ENCODE measurements at places on chromosomes 6 and 20.

- no peak for DNase-seq
Measured at GRCh38 chr6:144935661-144936060, 650.5 kb downstream of the UTRN start.

DNA sequence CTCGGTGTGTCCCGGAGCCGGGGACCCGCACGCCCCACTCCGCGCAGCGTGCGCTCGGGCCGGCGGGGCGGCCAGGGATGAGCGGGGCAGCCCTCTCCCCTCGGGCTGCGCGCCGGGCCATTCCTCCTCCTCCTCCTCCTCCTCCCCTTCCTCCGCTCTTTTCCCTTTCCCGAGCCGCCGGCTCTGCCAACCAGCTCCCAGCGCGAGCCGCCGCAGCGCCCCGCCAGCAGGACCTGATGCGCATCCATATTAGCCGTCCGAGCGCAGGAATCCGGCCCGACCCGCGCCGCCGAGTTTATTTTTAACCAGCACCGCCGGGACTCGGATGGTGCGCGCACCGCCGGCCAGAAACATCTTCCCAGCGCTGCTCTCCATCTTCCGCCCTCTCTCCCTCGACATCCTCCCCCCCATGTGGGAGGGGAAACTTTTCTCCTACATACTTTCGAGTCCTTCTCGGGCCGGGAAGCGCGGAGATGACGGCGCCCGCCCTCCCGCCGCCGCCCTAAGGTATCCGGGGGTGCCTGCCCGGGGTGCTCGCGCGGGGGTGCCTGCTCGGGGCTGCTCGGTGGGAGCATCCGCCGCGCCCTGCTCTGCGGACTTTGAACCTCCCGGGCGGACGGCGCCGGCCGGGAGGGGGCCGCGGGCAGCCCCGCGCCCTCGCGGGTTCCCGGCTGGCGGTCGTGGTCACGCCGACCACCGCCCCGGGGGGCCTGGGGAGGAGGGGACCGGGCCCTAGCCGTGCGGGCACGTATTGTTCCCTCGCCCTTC, 619 bp downstream of the RREB1 start:
- peak; percentile 79 for DNase-seq

GRCh38 chr6:64926051-64926450, 781.0 kb downstream of the EYS start:
- no peak for DNase-seq

- DNase-seq = no peak
Measured at GRCh38 chr6:92688342-92688741, 731.0 kb downstream of the EPHA7 start.

DNA sequence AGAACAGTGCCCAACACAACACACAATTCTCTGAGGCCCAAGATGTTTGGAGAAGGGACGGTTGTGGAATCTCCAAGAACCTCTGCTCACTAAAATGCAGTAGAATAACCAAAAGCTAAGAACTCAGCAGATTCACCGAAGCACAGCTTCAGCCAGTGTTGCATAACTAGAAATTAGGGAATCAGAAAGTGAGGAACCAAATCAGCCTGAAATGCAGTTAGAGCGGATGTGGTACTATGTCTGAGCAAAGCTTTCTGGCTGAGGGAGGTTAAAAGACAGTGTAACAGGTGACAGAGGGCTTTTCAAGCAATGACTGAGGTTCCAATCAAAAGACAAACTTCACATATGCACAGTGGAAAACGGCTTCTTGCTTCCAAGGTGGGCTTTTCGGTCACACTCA, 197.9 kb upstream of the KCNK16 start:
- DNase-seq = no peak

GRCh38 chr6:12748411-12748810, 31.8 kb downstream of the PHACTR1 start:
- DNase-seq = no peak

DNA sequence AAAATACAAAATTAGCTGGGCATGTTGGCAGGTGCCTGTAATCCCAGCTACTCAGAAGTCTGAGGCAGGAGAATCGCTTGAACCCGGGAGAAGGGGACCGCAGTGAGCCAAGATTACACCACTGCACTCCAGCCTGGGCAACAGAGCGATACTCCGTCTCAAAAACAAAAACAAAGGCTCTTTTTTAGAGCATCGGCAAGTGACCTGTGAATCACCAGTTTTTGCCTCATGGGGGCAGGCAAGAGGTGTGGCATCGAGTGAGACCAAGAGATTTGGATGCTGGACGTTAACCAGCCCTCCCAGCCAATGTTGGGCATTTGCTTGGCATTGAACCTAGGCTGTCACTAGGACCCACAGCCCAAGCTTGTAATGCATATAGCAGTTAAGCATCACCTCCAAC, 14.6 kb upstream of the CDK5RAP1 start:
- peak; percentile 22 for DNase-seq

- no peak for DNase-seq
Measured at GRCh38 chr20:52078289-52078688, 113.3 kb downstream of the ZFP64 start.

- no peak for DNase-seq
Measured at GRCh38 chr20:24782301-24782700, 166.8 kb upstream of the CST7 start.

- DNase-seq = no peak
Measured at GRCh38 chr6:143531720-143532499, 20.4 kb upstream of the FUCA2 start.

DNA sequence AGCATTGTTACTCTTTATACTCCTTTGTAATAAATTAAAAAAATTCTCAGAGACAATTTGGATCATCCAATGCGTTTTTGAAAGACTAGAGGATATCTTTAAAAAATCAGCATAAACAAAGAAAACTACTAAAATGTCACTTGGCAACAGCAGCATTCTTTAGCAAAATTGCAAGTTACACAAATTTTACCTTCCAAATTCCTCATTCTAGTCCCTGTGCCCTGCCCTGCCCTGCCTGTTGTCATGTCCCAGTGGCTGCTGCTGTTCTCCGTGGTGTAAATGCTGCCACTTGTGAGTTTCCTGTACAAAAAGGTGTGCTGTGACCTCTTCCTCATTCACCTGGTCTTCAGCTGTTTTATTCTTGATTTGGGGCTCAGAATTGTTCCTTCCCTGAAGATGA, 83.2 kb downstream of the CDC5L start:
- DNase-seq = no peak

DNA sequence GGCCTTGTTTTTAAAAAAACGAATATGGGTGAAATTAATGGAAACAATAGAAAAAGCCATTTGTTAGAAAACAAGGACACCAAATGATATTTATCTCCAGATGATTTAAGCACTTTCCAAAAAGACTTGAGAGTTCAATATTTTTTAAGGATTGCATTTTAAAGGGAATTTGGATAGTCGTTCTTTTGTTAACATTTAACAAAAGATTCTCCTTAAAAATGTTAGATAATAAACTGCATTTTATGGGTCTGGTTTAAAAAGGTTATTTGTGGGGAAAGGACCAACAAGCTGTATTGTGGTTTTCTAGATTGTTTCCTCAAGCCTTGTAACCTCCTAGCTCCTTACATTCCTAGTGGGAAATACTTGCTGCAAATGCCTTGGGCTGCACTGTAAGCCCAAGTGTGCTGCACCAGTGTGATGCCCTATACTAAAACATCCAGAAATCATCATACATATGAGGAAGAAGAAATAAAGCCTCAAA, 1.5 kb upstream of the PHIP start:
- peak; percentile 51 for DNase-seq

DNA sequence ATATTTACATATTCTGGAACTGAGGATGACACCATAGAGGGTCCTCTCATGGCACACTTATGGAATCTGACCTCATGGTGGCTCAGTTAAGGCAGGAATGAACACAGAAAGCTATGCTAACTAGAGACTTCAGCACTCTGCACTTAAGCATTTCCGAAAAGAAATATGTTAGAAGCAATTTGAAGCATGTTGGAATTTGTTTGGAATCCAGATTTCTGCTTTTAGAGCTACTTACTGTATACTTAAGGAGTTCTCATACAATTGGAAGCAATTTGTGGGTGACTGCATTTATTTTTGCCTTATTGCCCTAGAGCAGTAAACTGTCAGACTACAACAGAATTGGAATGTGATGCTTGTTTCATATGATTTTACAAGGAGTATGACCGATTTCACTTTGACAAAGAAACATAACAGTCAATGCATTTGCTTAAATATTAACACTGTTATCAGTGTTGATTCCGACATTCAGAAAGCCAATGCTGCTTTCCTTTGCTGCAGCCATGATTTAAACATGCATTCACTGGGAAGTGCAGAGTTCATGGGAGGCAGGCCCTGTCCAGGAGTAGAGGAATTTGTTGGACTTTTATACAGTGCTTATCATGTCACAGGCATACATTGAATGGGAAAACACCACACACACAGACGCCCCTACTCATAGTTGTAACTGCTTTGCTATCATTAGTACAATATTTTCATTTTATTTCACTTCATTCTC, 244.4 kb downstream of the SAMD5 start:
- DNase-seq = no peak

DNA sequence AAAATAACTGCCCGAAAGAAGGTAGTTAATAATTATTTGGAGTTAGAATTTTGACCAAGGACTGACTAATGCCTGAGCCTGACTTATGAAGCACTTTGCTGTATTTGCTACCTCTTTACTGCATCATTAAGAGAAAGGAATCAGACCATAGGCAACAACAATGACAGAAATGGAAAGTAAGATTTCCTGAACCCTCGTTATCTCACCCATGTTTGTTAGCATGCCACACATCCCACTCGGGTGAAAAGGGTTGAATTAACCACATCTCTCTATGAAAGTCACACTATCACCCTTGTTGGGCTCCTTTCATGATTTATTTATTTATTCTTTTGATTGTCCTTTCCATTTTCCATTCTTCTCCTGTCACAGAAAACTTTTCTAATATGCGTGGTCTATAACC, 59.6 kb downstream of the OLIG3 start:
- DNase-seq = no peak

DNA sequence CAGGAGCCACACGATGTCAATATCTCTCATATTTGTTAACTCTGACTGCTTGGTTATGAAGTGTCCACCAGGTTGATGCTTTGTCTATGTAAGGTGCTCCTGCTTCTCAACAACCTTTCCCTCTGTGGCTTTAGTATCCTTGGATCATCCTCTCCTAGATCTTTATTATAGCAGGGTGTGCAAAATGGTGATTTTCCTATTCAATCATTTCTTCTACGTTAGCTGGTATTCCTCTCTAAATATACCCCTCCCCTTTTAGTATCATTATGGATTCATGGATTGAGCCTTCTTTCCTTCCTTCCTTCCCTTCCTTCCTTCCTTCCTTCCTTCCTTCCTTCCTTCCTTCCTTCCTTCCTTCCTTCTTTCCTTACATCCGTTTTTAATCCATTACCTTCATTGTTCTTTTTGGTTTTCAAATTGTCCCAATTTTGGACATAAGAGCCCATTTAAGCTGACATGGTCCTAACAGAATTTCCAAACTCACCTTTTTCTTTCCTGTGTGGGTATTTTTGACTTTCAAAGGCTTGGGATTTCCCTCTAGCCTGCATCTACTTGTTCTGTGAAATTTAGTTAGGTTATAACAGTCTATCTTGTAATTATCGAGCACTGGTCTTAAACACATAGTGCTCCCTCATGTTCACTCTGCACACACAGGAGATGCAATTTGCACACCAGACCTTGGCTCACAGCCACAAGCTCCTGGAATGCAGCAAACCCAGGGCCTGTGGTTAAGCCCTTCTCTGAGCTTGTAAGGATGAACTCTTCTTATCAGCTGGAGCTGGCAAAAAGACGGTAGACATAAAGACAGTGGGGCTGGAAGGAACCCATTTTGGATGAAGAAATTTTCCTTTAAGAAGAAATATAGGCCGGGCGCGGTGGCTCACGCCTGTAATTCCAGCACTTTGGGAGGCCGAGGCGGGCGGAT, 109.9 kb downstream of the SLC24A3 start:
- no peak for DNase-seq

DNA sequence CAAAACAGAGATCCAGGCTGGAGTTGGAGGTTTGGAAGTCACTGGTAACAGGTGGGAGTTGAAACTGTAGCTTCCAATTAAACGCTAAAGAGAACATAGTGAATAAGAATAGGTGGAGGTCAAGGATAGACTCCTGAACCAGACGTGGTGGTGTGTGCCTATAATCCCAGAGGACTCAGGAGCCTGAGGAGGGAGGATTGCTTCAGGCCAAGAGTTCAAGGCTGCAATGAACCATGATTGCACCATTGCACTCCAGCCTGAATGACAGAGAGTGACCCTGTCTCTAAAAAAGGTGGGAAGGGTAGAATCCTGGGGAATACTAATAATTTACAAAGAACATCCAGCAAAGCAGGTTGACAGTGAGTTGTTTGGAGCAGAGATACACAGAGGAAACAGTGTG, 13.6 kb downstream of the NRSN1 start:
- DNase-seq = no peak

DNA sequence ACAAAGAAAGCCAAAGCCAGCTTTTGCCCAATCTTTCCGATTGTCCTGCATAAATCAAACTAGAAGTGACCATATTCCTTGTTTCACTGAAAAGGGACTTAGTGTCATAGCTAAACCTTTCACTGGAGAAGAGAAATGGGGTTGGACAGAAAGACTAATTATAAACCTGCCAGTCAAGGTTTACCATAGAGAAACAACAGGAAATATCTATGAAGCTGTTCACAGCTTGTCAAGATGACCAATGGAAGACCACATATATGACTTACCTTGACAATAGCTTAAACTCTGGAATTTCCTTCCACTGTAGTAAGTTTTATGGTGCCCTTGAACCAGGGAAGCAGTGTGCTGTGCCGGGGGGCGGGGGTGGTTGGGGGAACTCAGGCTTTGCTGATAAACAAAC, 107.7 kb upstream of the PHACTR1 start:
- no peak for DNase-seq

Measured in eye (tissue), 1 donor.